ENCODE measurements at places on chromosomes 3 and 15.

GRCh38 chr15:77909182-77909940 lies 168.2 kb downstream of the TBC1D2B start:
- no peak for DNase-seq

GRCh38 chr3:65246561-65246960 lies 558.8 kb upstream of the ADAMTS9 start:
- DNase-seq, result no peak

DNA sequence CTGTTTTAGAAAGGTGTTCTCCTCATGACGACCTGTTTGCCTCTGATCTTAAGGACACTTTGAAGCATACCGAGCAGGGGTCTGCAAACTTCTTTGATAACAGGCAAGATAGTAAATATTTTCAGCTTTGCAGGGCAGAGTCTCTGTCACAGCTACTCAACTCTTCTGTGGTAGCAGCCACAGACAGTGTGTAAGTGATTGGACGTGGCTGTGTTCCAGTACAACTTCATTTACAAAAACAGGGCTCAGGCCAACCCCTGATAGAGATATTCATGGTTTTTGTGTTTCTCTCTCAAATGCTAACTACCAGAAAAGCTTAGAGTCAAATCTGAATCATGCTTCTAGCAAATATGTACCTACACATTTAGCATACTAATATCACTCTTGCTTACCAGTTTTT lies 51.5 kb downstream of the TGFBR2 start:
- no peak for DNase-seq

- DNase-seq, result no peak
These were observed 27.2 kb downstream of the PLSCR4 start for GRCh38 chr3:146223401-146224373.

DNA sequence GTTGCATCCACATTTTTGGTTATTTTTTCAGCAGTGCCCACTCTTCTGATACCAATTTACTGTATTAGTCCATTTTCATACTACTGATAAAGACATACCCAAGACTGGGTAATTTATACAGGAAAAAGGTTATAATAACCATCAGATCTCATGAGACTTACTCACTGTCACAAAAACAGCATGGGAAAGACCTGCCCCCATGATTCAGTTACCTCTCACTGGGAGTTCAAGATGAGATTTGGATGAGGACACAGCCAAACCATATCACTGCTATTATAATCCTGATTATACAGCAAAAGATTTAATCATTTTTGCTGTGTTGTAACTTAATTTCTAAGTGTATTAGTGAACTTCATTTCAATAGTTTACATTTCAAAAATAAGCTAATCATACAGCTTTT lies 6.6 kb downstream of the ZBED2 start:
- no peak for DNase-seq

- DNase-seq, result no peak
These were observed 133.4 kb upstream of the SMAD3 start for GRCh38 chr15:66931768-66932633.

DNA sequence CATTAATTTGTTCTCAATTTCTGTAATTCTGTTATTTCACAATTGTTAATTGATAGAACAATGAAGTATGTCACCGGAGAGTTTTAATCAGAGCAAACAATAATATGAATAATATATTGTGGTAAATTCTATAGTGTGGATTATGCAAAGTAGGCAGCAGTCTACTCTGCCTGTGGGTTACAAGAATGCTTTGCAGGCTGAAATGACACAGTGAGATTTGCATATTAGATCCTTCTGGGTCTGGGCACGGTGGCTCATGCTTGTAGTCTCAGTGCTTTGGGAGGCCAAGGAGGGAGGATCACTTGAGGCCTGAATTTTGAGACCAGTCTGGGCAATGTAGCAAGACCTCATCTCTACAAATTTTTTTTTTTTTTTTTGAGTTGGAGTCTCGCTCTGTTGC lies 12.5 kb downstream of the COPG1 start:
- DNase-seq, result no peak

DNA sequence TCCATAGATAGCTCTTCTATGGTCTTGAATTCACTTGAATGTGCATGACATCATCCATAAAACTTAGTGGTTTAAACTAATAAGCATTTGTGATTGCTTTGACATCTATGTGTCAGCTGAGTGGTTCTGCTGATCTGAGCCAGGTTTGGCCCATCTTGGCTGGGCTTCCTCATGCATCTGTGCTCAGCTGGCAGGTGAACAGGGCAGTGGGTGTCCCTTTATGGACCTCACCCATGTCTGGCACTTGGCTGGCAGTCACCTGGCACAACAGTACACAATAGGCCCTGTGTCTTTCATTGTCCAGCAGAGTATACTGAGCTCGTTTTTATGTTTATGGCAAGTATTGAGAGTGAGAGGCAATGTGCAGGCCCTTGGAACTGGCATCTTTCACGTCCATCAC lies 73.7 kb upstream of the CNTN6 start:
- DNase-seq, result no peak

DNA sequence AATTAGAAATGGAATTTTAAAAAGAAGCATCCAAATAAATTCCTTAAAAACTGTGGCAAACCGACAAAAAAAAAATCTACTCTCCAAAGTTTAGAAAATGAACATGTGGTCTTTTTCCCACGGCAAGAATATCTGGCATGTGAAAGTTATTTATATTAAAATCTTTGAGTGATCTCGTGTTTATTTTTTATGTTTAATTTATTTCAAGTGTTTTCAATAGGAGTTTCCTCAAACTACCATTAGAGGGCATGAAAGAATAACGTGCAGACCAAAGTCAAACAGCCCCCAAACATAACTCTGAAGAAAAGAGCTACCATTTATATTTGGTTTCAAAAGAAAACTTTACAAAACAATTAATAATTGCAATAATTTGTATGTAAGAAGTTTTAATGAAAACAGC lies 286.4 kb downstream of the ZIC4 start:
- DNase-seq, result no peak

DNA sequence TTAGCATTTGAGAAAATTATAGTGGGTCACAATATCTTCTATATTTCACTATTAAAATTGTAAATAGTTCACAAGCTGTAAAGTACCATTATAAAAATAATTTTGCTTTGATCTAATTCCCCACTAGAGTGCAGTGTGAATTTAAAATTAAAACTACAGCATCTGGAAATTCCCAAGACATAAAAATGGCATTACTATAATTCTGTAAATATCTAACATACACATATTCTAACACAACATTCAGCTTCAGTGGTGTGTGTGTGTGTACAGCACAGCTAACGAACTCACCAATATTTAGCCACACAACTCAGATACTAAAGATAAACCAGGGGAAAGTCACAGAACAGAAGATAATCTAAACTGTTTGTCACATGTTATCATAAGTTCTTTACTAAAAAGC lies 424.9 kb upstream of the ZNF385D start:
- no peak for DNase-seq

DNA sequence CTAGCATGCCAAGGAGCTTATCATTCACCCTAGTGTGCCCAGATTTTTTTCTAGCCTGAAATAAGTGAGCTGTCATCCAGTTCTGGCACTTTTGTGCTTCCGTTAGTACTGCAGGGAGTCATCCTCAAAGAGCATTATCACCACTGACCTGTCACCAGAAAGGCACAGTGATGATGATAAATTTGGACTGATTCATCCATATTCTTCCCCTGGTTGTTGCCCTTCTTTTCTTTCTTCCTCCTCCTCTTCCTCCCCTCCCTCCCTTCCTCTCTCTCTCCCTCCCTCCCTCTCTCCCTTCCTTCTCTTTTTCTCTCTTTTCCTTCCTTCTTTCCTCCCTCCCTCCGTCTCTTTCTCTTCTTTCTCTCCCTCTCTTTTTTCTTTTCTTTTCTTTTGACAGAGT lies 21.3 kb downstream of the SLC35G2 start:
- no peak for DNase-seq

DNA sequence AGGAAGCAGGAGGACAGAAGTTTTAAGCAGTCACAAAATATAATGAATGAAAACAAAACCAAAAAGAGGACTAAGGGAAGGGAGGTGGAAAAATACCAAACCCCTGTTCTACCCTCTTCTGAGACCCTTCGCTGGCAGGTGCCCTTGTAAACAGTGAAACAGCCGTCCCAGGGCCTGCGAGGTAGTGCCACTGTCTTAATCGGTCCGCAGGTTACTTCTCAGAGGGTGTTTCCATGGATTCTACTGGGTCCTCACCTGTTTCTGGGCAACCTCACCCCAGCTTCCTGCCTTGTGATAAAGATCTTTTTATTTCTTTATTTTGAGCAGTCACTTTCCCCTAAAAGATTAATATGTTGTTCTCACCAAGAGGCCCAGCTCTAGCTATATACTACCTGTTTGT lies 65.3 kb downstream of the SLC30A4 start:
- no peak for DNase-seq

DNA sequence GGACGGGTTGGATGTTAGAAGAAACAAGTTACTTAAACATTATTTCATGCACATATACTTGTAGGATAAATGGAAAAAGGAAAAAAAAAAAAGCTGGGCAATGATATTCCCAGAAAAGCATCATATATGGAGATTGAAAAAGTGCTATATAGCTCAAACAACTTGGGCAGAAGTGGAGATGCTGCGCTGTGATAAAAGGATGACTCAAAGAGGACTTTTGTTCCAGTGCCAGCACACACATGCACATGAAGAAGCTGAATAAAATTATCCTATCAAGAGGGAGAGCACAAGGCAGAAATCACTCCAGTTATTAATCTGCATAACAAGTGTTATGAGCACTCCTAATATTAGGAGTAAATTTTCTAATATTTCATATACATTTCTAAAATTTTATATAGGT lies 30.9 kb downstream of the FRMD4B start:
- DNase-seq, result no peak

DNA sequence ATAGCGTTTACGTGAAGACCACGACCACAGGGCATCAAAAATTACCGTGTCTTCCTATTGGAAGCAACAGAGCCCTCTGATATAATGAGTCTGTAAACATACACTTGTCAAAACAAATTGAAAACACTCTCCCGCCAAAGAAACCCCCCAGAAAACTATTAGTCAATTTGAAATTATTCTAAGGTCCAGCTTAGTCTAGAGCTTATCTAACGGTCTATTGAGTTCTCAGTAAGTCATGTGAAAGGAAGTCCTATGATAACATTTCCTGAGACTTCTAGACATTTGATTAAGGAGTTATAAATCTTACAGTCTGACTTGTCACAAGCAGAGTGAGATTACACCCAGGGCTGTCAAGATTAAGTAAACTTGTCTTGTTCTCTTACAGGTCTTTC lies 356.3 kb downstream of the FOXP1 start:
- DNase-seq, result no peak

GRCh38 chr3:194091141-194091540 lies 44.8 kb upstream of the HES1 start:
- no peak for DNase-seq

GRCh38 chr15:69732133-69732532 lies 279.5 kb downstream of the RPLP1 start:
- no peak for DNase-seq

GRCh38 chr3:13776253-13777050 lies 103.4 kb downstream of the WNT7A start:
- DNase-seq, result no peak
